ENCODE measurements at places on chromosomes 5 and 9. TPM values are rescaled to one million over a fixed set of nuclear protein-coding genes. Genes with fewer than 3 reads are reported as not detected.

Gene MRPL41
- total RNA-seq: 83.7 TPM

Gene SNCAIP
- 11.3 TPM for total RNA-seq

DNA sequence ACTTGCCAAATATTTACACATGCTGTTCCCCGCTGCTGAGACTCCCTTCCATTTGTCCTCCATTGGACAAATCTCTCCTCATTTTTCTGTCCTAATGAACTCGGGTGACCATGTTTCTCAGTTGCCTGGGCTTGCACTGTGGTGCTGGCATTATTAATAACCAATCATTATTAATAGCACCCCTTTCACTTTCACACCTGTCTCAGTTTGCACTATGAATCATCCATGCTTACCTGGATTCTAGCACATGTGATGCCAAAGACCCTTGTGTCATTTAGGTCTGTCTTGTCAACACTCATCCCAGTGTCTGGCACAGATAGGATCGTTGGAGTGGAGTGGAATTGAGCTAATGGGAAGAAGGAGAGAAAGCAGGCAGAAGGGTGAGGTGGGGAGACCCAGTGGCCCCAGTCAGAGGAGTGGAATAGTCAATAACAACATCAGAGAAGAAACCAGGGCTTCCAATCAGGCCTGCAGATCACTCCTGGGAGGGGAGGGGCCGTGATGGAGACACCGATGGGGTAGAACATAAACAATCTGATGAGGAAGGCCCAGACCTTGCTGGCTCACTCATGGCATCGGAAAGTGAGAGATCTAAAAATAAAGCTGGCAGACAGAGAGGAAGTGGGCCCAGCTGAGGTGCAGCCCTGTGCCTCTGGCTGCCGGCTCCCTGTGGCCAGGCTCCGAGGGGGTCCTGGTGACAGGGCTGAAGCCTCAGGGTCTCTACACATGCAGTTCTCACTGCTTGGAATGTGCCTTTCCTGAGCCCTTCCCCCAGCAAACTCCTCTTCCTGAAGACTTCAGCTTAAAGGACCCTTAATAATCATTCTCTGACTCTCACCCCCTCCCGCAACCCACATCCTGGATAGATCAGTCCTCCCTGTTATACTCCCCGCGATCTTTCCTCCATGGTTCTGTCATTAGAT is 33.5 kb upstream of the CRB2 start:
- no peak for DNase-seq

Gene PHF24
- total RNA-seq: 0.25 TPM

DNA sequence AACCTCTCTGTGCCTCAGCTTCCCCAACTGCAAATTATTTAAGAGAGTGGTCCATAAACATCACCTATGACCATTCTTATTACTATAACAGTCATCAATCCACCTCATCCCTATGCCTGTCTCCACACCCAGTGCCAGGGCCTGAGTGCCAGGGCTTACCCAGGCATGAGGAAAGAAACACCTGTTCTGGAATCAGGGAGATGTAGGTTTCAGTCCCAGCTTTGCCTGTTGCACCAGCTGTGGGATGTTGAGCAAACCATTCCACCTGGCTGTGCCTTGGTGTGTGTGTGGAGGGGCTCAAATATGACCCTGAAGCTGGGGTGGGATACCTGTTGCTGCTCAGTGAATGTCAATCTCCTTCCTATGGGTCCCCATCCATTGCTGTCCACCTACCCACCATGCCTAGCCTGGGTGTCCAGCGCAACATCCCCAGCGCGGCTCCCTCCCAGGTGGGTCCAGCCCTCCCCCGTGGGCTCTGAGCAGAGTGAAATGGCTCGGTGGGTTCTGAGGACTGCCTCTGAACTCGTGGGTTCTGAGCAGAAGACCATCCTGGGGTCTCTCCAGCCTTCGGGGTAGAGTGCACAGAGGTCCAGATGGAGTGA is 16.3 kb downstream of the AKNA start:
- DNase-seq: no peak

DNA sequence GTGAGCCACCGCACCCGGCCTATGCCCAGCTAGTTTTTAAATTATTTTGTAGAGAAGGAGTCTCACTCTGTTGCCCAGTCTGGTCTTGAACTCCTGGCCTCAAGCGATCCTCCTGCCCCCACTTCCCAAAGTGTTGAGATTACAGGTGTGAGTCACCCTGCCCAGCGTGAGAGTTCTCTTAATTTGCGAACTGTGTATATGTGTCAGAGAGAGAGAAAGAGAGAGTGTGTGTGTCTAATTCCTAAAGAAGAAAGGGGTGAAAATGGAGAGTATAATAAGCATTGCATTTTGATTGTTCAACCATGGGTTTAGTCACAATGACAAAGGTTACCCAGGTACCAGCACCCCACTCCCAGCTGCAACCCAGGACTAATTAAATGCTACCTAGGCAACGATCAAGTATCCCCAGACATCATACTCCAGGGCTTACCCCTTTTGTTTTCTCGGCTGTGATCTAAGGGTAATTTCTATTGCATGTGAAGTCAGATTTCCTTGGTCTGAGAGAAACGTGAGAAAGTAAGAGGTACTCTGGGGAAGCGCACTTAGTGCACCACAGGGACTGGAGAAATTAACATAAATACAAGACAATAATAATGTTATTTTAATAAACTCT is 16.6 kb downstream of the MAP1B start:
- no peak for DNase-seq

DNA sequence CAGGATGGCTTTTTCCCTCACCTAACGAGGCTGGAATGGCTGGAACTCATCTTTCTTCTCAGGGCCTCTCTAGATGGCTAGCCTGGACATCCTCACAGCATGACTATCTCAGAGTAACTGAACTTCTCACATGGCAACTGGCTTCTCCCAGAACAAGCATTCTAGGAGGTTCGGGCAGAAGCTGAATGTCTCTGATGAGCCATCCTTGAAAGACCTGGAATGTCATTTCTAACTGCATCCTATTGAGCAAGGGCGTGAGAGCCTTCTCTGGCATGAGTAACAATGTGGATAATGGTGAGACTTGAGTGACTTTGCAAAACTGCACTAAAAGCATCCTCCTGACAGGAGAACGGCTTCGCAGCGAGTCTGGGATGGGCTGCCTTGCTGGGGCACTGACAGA is 487.7 kb downstream of the MAT2B start:
- no peak for DNase-seq

DNA sequence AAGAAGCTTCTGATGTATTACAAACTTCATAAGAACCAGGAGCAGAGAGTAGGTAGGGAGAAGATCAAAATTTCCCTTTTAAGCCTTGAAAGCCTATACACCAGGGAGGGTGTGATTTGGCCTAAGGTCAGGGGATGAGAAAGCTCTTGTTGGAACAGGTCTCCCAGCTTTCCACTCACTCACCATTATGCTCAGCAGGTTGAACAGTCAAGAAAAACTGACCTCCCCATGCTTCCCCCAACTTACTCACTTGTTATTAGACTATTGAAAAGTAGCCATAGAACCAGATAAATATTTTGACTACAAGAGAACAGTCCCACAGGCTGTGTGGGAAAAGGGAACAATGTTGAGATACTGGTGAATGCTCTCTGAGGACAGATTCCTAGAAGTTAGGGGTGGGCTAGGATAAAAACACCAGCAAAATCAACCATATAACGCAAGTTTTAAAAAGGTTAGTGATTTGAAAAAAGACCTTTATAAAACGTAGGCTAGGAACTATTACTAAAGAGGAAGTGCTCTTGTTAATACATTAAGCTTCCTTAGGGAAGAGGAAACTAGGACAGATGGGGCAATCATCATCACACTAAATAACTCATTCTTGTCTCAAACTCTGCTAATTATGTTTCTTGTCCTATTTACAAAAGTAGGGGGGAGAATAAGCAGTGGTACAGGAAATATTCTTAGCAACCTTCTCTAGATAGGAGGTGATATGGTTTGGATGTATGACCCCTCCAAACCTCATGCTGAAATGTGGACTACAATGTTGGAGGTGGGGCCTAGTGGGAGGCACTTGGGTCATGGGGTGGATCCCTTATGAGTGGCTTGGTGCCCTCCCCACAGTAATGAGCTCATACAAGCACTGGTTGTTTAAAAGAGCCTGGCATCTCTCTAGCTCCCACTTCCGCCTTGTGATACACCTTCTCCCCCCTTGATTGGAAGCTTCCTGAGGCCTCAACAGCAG is 31.0 kb downstream of the PCDHGC5 start:
- peak; percentile 12 for DNase-seq

GRCh38 chr9:81581986-81582385 is 107.4 kb downstream of the TLE1 start:
- DNase-seq: no peak
